ENCODE measurements at places on chromosomes 3 and 15.

GRCh38 chr15:85474700-85475316, 94.4 kb downstream of the AKAP13 start:
- no peak for DNase-seq

DNA sequence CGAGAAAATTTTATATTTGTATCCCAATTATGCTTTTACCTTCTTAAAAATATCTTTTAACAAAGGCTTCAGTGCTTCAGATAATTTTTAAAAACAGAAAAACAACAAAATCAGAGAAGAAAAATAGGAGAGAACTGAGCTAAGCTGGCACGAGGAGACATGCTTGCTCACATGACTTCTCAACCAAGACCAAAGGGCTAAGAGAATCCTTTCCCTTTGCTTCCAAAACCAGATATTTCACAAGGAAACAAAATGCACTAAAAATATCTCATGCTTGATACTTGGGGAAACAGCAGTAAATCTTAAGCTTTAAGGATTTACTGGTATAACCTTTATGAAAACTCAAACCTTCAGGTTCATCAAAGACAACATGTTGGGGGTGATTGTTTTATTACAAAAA, 58.4 kb downstream of the CAPN7 start:
- DNase-seq, result no peak

DNA sequence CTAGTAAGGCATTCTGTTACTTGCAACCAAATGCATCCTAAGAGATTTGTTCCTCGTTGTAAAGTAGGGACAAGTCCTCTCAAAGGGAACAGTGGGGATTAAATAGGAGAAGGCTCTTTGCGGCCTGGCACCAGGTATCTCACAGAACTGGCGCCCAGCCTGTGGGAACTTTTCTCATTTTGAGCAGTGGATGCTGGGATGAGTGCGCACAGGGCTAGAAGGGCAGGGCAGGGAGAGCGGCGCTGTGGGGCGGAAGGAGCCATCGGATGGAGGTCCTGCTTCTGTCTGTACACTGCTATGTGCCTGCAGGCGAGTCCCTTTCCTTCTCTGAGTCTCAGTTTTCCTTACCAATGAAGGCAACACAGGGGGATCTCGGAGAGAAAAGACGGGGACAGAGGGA, 50.6 kb downstream of the WNT7A start:
- DNase-seq, result no peak

DNA sequence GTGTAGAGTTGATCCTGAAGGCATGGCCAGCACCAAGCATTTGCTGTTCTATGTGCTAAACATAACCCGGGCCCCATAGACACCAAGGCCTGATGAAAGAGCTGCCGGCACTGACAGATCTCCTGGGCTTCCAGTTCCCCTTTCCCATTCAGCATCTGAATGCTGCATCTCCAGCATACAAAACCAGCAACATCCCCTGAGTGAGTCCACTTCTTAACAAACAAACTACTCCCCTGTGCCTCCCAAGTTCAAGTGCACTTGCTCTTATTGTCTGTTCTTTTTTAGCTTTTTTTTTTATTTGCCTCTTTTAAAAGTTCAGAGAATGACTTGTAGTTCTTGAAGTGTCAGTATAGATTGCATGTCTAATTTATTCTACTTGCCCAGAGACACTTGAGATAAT, 156.0 kb downstream of the EDEM1 start:
- no peak for DNase-seq

DNA sequence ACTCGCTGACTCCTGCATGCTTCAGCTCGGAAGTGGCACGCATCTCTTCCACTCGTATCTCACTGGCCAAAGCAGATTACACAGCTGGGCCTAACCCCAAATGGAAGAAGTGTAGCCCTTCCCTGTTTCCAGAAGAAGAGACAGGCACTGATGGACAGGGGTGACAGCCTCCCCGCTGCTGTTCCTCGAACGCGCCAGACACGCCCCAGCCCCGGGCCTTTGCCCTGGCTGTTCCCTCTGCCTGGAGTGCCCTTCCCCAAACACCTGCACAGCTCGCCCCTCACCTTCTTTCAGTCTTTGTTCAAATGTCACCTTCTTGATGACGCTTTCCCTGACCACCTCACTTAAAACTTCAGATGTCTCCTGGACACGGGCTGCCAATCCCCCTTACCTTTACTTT, 26.0 kb upstream of the CYP11A1 start:
- no peak for DNase-seq

GRCh38 chr15:28023933-28024888, 74.9 kb downstream of the OCA2 start:
- no peak for DNase-seq

All from Right ventricle myocardium superior (tissue), 1 donor.